ENCODE measurements at places on chromosomes 4 and X. TPM values are rescaled to one million over a fixed set of nuclear protein-coding genes. Genes with fewer than 3 reads are reported as not detected.

DNA sequence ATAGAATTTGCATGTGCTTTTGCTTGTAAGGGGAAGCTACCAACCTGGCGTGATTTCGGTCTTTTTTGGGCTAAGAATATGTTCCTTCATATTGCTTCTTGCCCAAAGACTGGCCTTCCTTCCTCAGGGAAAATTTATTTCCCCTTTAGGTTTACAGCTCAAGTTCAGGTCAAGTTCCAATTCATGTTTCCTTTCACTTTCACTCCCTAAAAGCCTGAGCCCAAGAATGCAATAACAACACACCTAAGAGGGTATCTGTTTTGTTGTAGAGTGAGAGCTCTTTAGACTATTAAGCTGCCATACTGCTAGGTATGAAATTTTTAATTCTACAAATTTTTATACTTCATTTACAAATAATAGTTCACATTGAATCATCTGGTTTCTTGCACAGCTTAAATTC lies 299.6 kb downstream of the TLL1 start:
- DNase-seq = no peak

SPARCL1 gene
- total RNA-seq = 0.51 TPM

GRCh38 chr4:70844180-70844579 lies 4.5 kb upstream of the GRSF1 start:
- peak; percentile 12 for DNase-seq

PTPN13 gene
- total RNA-seq = 6.8 TPM

DNA sequence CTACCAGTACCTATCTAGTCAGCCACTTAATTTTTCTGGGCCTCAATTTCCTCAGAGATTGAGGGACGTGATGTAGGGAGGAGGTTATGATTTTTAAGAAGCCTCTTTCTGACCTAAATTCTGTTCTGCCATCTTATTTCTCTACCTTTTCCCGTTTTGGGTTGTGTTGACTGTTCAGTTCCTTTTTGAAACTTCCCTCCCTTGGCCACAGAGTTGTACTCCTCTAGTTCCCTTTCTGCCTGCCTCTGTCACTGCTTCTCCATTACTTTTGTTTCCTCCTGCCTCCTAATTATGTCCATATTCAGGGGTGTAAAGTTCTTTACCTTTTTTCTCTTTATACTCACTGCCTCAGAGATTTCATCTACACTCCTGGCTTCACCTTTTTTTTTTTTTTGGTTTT lies 25.4 kb downstream of the CLCN5 start:
- DNase-seq = no peak

SOD3 gene
- total RNA-seq = 112 TPM

DNA sequence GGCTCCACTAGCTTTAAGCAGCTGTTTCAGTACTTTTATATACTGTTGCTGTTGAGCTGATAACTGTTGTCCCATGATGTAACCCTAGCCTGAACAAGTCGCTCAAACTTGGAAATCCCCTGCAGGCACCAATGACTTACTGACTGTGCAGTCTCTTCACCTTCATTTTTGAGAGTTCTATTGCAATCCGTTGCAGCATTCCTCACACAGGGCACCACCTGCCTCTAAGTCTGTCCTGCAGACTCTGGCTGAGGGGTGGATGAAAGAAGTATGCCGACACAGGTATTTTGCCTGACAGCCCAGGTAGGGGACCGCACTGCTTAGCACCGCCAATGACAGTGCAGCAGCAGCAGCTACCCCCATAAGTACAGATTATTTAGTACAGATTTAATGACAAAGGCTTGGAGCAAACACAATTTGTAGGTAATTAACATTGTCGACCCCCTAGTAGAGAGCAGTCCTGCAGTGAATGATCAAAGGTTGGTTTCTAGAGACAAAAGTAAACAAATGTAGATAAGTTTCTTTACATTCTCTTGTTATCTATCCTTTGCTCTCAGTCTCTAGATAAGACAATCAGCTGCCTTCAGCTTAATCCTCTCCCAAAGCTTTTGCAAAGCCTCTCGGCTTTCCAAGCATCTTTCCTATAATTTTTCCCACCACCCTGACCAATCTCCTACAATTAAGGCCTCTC lies 205.0 kb downstream of the PABPC4L start:
- peak; percentile 2 for DNase-seq

FAM47B gene
- total RNA-seq = not detected
